Caco-2 (cell line): ENCODE measurements at places on chromosomes 2 and 18.

DNA sequence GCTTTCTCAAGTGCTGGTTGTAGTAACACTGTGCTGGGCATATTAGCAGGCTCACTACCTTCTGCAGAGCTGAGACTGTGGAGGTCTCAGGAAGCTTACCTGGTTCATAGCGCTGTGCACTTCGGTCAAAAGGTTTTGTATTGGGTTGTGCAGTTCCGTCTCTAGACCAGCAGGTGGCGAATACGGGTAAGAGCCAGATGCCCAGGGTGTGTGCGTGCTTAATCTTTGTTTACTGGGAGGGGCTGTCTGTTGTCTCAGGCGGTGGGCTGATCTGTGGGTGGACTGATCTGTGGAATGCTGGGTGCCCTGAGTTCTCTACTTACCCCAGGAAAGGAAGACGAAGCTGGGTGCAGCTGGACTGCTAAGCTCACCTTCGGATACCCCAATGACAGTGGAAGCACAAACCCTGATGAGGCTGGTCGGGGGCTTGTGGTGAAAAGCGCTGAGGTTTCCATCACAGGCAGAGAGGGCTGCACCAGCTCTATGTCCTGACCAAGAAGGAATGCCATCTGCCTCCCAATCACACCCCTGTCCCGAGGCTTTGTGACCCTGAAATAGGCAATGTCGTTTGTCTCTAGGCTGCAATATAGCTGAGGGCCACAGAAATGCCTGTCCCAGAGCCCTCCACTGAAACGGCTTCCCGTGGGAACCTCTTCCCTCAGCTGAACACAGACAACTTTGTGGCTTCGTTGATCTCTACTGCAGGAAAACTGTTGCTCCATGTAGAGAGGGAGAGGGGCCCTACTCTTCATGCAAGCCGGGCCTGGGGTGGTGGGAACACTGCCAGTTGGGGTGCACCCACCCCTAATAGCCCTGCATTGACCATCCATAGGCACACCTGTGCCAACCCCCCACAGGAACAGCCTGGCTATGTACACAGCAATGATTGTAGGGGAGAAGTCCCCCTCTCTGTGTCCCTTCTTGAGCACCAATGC lies 45.9 kb upstream of the FAM117B start:
- DNase-seq = peak; percentile 81

- no peak for DNase-seq
These were observed 45.3 kb downstream of the LRPPRC start for GRCh38 chr2:43950383-43951008.

- DNase-seq = no peak
These were observed 462.6 kb downstream of the RNF144A start for GRCh38 chr2:7379799-7380198.

- no peak for DNase-seq
These were observed 385.4 kb upstream of the RND3 start for GRCh38 chr2:150872756-150873395.

GRCh38 chr2:148528356-148529064 lies 116.0 kb upstream of the EPC2 start:
- no peak for DNase-seq

DNA sequence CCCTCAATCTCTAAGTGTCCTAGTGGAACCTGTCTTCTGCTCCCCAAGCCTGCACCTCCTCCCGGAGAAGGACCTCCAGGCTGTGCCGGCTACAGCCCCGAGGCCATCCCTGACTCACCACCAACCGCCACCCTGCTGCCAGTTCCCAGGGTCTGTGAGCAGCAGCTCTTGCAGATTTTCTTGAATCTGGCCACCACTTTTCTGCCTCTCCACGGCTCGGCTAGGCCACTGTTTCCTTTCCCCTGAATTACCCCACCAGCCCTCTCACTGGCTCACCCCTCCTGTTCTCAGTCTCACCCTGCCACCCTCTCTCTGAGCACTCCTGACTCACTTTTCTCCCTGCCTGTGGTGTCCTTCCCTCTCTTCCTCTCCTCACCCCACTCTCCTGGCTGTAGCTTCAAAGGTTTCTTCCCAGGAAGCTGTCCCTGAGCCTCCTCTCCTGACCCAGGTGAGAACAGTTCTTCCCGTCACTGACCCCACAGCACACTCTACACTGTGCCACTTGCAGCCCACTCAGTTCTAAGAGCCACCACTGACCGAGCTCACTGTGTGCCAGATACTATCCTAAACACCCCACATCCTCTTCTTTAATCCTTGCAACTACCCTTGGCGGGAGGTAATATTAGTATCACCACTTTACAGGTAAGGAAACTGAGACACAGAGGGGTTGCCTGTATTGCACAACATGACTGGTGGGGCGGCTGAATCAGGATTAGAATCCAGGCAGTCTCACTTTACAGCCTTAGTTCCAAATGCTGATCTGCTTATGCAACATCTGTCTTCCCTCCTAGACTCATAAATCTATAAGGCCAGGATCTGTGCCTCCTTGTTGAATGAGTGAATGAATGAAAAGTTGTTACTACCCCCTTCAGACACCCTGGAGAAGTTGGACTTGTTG lies 111.6 kb downstream of the SMAD7 start:
- DNase-seq = no peak

DNA sequence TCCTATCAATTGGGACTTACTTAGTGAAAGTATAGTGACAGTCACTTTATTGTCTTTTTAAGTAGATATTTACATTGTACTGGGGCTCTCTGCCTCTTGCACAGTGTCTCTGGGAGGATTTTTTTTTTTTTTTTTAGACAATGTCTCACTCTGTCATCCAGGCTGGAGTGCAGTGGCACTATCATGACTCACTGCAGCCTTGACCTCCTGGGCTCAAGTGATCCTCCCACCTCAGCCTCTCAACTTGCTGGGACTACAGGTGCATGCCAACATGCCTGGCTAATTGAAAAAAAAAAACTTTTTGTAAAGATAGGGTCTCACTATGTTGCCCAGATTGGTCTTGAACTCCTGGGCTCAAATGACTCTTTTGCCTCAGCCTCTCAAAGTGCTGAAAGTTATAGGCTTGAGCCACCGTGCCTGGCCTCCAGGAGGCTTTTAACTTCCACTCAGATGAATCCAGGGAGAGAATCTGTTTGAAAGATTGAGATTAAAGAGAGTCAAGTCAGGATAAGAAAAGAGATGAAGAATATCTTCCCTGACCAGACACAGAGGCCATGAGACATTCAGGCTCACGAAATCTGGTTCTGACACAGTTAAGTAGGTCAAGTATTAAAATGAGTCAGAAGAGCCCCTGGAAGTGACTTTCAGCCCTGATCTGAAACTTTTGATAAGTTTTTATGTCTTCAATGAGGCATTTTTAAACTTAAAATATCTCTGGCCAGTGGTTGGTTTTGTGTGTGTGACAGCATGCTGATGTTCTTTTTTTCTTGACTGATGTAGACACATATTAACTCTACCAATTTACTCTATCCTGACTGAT lies 18.3 kb downstream of the ARHGEF33 start:
- no peak for DNase-seq

DNA sequence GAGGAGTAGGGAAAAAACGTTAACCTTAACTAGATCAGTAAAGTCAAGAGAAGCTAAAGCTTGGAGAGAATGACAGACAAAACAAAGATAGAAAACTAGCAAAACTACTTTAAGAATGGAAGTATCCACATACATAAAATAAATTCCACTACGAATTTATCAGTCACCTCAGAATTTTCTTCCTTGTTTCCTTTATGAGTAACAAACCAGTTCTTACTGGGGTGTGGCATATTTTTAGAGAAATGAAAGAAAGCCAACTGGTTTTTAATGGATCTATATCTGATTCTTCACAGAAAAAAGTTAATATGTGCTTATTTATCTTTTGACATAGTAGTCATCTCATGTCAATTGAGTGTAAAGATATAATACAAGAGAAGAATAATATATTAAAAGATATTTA lies 2033.7 kb upstream of the CELF4 start:
- no peak for DNase-seq

- DNase-seq = no peak
These were observed 301.8 kb upstream of the ID2 start for GRCh38 chr2:8380026-8380425.

DNA sequence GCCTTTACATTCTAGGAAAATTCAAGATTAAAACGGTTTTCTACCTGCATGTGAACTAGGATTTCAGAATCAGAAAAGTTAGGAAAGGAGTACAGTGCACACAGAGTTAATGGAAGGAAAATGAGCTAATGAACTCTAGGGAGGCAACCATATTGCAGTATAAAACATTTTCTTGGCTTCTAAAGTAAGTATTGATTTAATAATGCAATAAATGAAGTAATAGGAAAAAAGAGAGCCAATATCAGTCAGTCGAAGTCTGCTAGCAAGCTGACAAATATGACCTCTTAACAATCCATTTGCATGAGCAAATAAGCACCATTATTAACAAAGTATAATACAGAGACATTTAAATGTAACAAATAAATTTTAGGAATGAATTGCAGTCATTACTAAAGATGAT lies 80.2 kb upstream of the COL3A1 start:
- DNase-seq = no peak

GRCh38 chr2:224272237-224272910 lies 129.5 kb downstream of the FAM124B start:
- peak; percentile 90 for DNase-seq

DNA sequence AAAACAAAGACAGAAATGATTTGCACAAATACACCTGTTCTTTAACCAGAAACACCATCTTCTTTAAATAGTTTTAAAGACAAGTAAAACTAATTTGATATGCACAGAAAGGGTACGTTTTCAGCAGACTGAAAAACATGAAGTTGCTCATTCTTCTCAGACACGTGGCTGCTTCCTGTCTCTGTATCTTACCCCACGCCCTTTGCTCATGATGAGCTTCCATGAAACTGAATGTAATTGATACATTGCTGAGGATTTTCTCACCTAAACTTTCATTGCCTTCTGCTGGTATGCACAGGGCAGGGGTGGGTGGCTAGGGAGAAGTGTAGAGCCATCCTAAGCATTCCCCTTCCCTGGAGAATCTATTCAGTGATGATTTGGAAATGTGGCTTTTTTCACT lies 644.3 kb downstream of the BCL11A start:
- DNase-seq = no peak

DNA sequence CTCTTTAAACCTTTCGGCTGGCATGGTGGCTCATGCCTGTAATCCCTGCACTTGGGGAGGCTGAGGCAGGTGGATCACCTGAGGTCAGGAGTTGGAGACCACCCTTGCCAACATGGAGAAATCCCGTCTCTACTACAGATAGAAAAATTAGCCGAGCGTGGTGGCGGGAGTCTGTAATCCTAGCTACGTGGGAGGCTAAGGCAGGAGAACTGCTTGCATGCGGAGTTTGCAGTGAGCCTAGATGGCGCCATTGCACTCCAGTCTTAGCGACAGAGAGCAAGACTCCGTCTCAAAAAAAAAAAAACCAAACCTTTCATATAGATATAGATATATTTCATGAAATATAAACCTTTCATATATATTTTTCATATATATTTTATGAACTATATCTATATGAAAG lies 864.7 kb downstream of the TRIB2 start:
- DNase-seq = no peak

DNA sequence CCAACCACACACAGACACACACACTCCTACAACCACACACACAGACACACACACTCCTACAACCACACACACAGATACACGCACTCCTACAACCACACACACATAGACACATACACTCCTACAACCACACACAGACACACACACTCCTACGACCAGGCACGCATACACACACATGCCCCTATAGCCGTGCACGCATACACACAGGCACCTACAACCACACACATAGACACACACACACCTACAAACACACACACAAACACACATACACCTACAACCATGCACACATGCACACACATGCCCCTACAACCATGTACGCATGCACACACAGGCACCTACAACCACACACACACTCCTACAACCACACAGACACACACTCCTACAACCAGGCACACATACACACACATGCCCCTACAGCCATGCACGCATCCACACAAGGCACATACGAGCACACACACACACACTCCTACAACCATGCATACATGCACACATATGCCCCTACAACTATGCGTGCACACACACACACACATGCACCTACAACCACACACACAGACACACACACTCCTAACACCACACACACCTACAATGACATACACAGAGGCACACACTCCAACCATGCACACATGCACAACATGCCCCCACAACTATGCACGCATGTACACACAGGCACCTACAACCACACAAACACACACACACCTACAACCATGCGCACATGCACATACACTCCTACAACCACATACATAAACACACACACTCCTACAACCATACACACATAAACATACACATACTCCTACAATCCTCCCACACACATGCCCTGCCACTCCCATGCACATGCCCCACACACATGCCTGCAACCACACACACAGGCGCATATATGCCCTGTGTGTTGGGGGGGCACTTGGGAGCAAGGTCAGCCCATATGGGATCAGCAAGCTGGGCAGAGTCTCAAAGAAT lies 19.1 kb upstream of the TEX51 start:
- no peak for DNase-seq

DNA sequence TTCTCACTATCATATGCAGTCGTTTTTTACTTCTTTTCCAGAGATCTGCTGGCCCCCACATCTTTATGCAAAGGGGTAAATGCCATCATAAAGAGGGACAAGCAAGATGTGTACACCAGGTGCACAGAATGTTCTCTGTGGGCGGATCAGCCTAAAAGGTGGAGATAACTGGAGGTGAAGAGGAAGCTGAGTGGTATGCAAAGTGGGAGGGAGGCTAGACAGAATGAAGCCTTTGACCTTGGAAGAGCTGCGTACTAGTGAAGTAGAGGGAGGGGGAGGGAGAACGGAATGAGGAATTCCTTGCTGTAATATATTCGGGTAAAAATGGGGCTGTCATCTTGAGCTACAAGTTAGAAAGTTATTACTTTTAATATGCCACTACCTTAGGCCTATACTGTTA lies 287.5 kb upstream of the VRK2 start:
- no peak for DNase-seq

- no peak for DNase-seq
These were observed 11.1 kb downstream of the NR4A2 start for GRCh38 chr2:156321243-156321904.

DNA sequence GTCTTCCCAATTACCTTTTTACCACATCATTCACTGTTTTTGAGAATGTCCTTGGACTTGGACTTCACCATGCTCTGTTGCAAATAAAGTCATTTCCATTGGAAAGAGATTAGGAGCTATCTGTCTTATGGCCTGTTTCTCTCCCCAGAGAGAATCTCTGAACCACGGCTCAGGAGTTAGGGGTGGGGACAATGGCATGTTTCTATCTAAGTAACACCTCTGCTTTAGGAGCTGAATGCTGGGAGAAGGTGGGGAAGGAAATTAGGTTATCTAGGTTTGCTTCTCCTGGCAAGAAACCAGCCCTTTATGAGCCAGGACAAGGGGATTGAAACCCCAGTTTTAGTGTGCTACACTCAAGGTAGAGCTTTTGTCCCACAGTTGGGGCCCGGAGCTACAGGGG lies 86.3 kb downstream of the AGPS start:
- DNase-seq = no peak

- no peak for DNase-seq
These were observed 75.5 kb upstream of the TXNDC2 start for GRCh38 chr18:9810299-9810698.

- no peak for DNase-seq
These were observed 75.5 kb upstream of the LPIN2 start for GRCh38 chr18:3088449-3088848.

- DNase-seq = no peak
These were observed 127.1 kb downstream of the LPIN1 start for GRCh38 chr2:11873356-11874154.

- no peak for DNase-seq
These were observed 50.9 kb upstream of the RGPD4 start for GRCh38 chr2:107775791-107776190.

GRCh38 chr2:159381574-159381973 lies 95.1 kb upstream of the WDSUB1 start:
- no peak for DNase-seq

GRCh38 chr2:8090748-8091700 lies 590.8 kb upstream of the ID2 start:
- peak; percentile 64 for DNase-seq
